ENCODE measurements at places on chromosomes 5 and 9.

GRCh38 chr5:8788246-8788645 lies 757.6 kb downstream of the SEMA5A start:
- no peak for DNase-seq

GRCh38 chr5:17445185-17445584 lies 52.8 kb upstream of the TAF11L2 start:
- no peak for DNase-seq

DNA sequence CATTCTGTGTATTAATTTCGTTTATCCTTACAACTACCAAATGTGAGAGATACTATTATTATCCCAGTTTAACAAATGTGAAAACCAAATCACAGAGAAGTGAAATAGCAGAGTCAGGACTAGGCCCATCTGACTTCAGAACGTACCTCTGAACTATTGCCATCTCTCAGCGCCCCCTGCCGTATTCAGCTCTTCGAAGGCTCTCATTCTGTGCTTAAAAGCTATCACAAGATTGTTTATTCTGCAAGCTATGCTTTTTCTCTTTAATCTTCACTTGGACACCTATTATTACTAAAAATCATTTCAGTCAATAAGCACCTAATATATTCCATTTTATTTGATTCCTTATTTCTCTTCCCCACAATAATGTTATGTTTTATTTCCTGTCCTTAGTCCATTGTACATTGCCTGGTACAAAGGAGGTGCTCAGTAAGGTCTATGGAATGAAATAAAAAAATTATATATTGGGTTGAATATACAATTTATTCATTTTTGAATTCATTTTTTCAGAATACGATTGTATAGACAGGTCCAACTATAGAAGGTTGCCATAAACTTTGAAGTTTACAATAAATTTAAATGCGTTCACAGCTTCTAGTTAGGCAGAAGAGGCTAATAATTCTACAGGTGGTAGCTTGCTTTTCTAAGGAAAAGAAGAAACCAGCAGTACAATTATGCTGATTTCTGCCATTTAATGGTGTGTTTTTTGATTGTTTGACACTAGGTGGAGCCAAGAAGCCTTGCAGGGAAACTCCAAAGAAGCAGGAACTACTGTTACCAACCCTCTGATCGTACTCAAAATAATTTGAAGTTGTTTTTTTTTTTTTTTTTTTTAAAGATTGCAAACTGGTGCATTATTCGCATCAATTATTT lies 202.2 kb upstream of the DMRTA1 start:
- peak; percentile 26 for DNase-seq

GRCh38 chr9:84436386-84437109 lies 96.0 kb upstream of the SLC28A3 start:
- peak; percentile 53 for DNase-seq

DNA sequence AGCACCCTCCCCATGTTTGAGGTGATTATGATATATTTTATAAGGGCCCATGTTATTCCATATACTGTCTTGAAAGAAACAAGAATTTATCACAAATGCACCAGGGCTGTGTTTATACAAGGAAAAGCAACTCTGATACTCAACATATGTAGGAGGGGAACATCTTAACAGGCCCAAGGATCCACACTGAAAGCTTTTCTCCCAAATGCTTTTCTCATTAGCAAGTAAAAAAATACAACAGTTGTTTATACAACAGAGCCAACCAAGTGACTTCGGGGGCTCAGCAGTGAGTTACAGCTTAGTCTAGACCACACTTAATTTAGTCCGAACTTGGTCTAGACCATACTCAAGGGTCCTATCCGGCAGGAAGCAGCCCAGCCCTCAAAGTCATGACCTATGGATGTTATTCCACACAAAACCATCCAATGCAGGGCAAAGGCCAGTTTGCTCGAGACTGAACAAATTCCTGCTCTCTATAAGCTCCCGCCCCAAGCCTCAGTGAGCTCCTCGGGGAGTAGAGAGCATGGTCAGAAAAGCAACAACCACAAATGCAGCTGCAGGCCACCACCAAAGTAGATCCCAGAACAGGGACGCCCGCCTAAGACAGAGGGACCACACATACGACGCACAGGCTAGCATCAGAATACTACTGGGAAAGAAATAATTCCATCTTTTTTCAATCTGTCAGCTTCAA lies 6.8 kb downstream of the GZMK start:
- DNase-seq: peak; percentile 45

GRCh38 chr5:35023391-35024178 lies 24.2 kb downstream of the AGXT2 start:
- no peak for DNase-seq

DNA sequence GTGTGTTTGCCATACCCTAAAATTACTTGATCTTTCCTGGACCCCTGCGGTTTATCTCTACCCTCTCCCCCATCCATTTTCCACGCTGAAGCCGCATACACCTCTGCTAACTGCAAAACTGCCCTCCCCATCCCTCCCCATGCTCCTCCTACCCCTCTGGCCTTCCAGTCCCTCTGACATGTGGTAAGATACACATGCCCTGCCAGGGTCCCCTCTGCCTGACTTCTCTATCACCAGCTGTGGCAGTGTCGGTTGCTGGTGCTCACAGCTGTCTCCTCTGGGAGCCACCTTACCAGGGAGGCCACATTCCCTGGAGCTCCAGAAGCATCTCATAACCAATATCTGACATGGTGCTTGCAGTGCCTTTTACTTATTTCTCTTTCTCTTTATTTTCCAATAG lies 58.9 kb upstream of the COL15A1 start:
- DNase-seq: no peak

All from right hindlimb (tissue), 1 donor.